Occipital lobe (tissue), 3 donors: ENCODE measurements at places on chromosomes 1 and 21. TPM values are rescaled to one million over a fixed set of nuclear protein-coding genes. Genes with fewer than 3 reads are reported as not detected.

Gene C1orf185
- total RNA-seq = not detected

Gene GBP6
- total RNA-seq = 0.47 TPM

Gene CR1L
- total RNA-seq = 0.16 TPM

Gene FBXO2
- total RNA-seq = 2.7 TPM

Gene OR11L1
- not detected for total RNA-seq
